ENCODE measurements at places on chromosomes 3 and 15.

DNA sequence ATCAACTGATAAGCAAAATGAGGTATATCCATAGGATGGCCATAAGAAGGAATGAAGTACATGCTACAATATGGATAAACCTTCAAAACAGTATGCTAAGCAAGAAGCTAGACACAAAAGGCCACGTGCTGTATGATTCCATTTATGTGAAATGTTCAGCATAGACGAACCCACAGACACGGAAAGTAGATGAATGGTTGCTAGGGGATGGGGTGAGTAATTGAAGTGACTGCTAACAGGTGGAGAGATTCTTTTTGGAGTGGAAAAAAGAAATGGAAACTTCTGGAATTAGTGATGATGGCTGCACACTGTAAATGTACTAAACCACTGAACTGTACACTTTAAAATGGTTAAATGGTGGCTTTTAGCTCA lies 630 bp upstream of the EFCAB12 start:
- DNase-seq = no peak

DNA sequence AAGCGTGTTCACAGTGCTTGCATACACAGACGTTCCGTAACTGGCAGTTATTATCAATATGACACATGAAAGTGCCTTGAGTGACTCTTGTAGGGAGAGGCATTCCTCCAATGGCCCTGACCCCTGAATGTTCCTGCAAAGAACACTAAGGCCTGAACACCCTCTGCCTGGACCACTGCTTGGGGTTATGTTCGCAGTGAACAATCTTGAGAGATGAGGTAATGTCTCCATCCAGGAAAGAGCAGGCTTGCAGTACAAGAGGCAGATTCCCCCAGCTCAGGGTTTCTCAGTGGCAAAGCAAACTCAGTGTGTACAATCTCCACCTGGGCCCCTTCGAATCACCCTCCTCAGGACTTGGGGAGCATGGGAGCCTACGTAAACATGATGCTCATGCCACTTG lies 324.6 kb downstream of the MAGI1 start:
- DNase-seq = peak; percentile 58

- DNase-seq = no peak
Observed at GRCh38 chr15:82843566-82843965, 34.1 kb downstream of the WHAMM start.

- DNase-seq = peak; percentile 41
Observed at GRCh38 chr3:150005243-150006112, 34.8 kb upstream of the PFN2 start.

DNA sequence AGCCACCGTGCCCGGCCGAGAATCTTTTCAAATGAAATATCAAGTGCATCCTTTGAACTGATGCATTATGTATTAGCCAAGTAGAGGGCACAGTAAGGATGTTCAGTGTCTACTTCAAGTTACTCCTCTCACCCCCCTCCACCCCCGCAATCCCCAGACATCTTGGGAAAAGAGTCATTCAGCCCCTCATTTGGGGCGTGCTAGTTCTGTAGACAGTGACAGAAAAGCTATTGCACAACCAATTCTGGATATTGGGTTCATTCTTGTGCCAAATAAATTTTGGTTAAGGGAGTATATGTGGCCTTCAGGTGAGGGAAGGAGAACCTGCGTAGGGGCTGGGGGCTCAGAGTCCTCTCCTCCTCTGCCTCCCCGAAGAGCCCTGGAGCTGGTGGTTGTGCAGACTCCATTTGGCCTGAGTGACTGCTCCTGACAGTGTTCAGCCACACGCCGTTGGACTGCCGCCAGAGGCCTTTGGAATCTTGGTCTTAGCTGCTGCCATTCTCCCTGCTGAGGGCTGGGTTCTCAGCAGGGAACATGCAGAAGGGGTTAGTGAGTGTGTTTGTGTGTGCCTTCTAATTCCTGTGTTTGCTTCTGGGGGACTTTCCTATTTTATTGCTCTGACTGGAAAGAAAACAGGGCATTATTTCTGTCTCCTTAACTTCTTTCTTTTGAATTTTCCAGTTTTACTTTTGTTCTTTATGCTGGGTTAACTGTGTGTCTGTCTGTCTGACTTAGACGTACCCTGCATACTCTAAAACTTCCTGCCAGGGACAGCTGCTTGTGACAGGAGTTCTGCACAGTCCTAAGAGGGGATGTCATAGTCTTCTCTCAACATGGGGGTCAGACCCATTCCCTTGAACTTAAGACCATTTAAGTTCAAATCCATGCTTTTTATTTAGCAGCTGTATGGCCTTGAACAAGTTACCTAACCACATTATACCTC lies 21.0 kb downstream of the RARB start:
- DNase-seq = peak; percentile 69

DNA sequence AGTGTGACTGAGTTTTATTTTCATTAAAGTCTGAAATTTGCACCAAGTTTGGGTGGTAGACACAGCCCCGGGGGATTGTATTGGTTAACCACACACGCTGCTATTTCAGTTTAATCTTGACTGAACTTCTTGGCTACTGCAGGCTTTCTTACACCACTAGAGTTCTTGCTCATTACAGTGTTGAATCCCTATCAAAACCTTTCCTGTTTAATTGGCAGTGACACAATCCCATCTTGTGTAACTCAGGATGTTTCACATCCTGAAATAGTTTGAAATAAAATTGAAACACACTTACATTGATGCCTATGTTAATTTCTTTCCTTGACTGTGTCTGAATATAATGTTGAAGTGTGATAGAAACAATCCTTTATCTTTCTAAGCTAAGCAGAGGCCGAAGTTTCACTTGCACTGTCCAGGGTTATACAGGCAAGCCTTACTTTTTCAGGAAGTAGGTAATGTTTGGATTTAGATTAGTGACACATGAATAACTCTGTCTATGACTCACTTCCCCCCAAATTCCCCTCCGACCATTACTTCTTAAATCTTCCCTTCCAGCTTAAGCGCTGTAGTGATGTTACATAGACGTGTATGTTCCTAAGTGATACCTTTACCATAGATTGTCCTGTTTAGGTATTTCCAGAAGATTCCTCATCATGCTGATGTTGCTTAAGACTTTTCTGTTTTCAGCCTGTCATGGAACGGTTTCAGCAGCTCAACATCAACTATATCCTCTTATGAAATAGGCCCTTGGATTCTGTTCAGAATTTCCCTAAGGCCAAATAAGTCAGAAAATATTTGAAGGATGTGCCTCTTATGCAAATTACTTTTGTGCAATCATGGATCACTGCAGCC lies 16.8 kb downstream of the ATG7 start:
- peak; percentile 91 for DNase-seq

DNA sequence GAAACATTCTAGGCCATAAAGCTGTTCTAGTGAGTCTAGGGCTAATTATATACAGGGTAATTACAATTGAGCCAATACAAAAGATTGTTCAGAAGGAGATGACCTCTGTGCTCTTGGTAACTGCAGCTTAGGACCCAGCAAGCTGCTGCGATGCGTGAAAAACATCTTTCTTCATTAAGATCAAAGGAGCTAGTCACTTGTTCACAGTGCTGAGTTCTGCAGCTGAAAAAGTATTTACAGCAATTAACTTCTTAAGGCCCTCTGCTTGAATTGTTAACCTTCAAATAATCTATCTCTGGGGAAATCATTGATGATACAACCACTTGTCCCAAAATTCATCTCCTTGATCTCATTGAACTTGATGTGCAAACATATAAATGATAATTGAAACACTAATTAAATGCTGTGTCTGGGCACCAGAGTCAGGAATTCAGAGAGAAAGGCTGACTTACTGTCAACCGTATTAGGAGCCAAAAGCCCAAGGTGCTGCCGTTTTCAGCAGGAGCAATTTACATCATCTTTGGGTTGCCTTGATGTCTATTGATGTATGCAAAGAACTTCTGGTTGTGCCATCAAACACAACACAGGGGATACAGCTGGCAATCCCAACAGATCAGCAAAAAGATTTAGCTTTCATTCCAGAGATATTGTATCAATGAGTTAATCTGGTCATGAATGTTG lies 213.0 kb downstream of the NECTIN3 start:
- DNase-seq = no peak

GRCh38 chr3:27610800-27611525 lies 111.2 kb downstream of the EOMES start:
- no peak for DNase-seq

GRCh38 chr3:55935241-55935640 lies 448.1 kb upstream of the WNT5A start:
- no peak for DNase-seq

DNA sequence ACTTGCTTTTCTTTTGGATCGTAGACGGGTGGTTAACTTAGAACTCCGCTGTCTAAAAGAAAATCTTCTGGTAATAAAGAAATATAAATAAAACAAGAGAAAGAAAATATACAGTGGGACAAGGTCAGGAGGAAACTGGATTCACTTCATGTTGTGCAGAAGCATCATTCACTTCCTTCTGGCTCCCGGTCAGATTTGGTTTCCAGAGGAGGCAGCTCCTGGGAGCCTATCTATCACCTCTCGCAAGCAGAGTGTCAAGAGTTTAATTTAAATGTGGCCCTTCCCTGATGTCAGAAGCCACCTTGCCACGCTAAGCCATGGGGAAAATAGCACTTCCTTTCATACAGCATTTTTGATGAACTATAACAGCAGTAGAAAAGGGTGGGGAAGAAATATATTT lies 139.1 kb downstream of the NSMCE3 start:
- DNase-seq = no peak

DNA sequence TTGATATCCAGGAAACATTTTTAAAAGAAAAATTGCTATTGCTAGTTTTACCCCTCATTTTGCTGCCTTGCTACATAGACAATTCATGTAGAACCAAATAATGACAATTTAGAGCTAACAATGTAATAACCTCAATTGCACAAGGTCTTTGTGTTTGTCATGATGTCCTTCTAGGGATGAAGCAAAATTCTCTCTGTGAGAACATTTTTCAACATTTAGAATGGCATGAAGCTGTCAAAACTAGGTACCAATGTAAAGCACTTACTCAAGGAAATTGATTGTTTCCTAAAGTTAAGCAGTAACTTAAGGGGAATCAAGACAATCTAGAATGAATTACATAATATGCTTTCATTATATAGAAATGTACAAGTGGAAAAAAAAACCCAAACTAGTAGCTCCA lies 7.9 kb upstream of the FGF7 start:
- no peak for DNase-seq

DNA sequence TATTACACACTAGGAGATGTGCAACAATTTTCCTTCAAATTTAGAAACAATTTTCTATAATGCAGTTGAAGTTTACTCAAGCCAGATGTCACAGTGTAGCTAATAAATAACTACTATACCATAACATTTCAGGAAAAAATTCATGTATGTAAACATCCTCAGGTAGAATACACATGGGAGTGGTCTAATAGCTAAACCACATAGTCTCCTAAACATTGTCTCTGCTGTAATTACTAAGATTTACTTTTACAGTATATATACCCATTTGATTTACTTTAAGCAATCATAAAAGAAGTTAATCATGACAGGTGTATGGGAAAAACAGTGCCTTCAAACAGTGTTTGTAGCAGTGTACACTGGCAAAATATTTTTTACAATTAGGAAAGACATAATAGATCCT lies 110.1 kb upstream of the GRM7 start:
- no peak for DNase-seq

DNA sequence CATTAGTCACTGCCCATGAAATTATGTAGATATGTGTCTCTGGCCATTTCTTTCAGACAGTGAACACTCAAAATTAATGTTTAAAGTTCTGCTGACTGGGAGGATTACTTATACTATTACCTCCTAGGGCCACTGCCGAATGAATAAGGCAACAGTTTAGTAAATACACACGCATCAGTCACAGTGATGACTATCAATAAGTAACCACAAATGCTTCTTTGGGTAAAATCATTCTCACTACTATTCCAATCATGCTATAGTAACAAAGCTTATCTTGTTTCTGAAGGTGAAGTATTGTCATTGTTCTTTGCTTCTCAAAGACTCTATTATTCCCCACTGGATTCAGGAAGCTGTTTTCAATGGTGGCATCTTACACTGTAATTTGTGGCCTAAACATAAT lies 478.8 kb downstream of the EPHA3 start:
- no peak for DNase-seq

DNA sequence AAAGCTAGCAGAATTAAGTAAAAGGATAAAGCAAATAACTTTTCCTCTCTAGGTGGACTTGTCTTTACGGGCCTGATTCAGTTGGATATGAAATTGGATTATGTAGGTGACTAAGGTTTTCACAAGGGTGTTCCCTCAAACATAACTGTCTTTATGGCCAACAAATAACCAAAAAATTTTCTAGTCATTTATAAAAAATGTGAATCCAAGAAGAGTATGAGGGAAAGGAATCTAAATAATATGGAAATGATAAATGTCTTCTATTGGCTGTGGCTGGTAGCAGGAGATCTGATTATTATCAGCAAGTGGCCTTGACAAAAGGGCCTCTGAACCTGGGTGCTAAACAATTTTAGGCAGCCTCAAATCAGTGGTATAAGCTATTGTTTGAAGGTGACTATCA lies 594.0 kb upstream of the UBE2E2 start:
- DNase-seq = no peak

DNA sequence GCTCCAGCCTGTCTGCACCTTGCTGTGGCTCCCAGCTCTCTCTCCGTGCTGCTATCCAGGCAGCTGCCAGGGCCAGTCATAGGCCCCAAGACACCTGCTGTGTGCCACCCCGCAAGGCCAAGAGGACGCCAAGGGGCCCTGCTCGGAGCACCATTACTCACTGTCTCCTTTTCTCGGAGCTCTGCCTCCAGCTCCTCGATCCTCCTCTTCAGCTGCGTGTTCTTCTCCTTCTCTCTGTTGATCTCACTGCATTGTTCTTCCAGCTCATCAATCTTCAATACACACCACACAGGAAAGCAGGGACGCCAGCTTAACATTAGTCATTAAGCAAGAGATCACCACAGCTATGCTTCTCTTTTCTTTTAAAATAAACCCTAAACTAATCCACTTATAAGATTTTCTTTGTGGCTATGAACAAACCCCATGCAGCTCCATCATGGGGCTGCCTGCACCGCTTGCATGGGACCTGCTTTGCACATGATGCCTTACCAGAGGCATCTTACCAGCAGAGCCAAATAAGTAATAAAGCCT lies 42.6 kb downstream of the WHAMM start:
- DNase-seq = no peak

DNA sequence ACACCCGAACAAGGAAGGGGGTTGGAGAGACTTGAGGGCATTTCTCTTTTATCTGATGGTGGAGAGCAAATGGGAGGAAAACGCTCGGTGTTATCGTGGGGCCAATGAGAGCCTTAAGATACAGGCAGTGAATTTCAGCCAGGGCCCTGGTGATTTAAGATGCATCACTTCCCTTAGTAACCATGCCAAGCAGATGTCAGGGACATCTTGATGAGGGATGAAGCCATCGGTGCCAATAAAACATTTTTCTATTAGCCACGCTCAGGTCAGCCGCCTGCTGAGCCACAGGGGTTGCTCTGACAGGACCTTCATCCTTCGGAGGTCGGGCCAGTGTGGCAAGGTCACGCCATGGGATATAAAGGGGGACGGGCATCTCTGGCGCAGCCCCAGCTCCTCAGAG lies 10.6 kb downstream of the IQSEC1 start:
- DNase-seq = no peak

DNA sequence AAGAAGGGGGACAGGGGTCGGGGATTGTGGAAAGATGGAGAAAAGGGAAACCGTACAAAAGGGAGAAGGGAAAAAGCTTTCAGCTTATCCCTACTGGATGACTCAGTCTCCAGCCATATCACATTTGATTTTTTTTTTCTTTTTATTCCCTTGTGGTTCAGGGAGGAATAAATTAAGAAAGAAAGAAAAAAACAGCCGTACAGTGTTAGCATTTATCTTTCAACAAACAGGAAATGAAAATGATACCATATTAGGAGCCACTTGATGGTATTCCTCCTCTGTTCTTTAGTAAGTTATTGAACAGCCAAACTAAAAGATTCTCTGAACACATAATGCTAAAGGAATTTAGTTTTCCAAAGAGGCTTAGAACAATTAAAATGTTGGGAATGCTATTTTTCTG lies 594.4 kb downstream of the FOXP1 start:
- DNase-seq = peak; percentile 75

GRCh38 chr3:56126632-56127031 lies 341.6 kb downstream of the ERC2 start:
- no peak for DNase-seq

Measured in kidney tubule cell (primary cell).